Muscle of back (tissue), 13 donors: ENCODE measurements at places on chromosomes 2 and 18. TPM values are rescaled to one million over a fixed set of nuclear protein-coding genes. Genes with fewer than 3 reads are reported as not detected.

The LYG2 gene
- not detected for polyA plus RNA-seq

DNA sequence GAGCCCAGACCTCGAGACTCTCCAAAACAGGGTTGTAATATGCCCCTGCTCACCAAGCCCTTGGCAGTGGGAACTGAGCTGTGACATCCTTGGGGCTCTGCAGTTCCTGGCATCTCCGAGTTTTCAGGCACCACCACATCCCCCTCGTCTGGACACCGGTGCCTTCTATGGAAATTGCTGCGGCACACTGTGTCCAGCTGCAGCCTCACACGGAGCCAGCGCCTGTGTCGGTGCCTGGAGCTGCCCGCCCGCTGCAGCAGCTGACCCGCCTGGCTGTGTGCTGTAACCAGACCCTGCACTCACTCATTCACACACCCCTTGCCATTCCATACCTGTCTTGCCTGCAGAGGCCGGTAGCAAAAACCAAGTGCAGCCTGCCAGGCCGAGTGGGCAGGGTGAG lies 11.8 kb downstream of the IWS1 start:
- no peak for DNase-seq

DNA sequence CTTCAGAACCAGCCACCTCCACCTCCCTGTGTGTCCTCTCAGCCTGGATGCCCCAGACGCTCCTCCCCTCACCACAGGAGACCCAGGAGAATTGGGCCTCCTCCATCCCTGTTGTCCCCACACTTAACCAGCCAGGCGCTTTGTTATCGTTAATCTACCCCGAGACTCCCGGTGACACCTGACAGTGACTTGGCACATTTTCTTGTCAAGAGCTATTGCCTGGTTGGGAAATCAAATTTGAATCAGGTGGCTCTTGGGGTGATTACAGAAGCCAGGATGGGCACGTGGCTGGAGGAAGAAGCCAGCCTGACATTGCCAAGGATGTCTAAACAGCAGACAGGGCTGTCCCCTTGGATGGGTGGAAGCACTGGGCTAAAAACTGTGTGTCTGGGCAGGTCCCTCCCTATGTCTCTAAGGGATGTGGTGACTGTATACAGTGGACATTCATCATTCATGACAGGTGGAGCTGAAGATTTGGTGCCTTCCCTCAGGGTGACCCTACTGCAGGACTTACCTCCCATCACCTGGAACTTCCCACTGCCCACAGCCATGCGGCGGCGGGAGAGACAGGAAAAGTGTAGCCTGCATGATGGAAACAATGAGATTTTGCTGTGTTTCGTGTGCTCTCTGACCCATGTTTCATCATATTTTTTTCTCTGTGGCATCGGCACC lies 157.2 kb upstream of the CAPN13 start:
- no peak for DNase-seq

GRCh38 chr2:241540771-241541561 lies 17.6 kb upstream of the BOK start:
- DNase-seq: no peak

GRCh38 chr18:69588301-69588700 lies 187.6 kb downstream of the DOK6 start:
- DNase-seq: no peak

GRCh38 chr2:2942225-2942624 lies 435.4 kb downstream of the EIPR1 start:
- DNase-seq: no peak

GRCh38 chr2:200319548-200320337 lies 13.2 kb downstream of the SPATS2L start:
- DNase-seq: no peak
